Activated CD4-positive, alpha-beta T cell treated with anti-CD3 and anti-CD28 coated beads for 36 hours (primary cell): ENCODE measurements at places on chromosomes 16 and 17. TPM values are rescaled to one million over a fixed set of nuclear protein-coding genes. Genes with fewer than 3 reads are reported as not detected.

KRT25 gene
- total RNA-seq, result not detected

CA7 gene
- total RNA-seq, result 0.16 TPM

GRCh38 chr16:4790261-4790660 is 2.1 kb upstream of the SEPTIN12 start:
- peaks cover 2% of the 10 kb centered on the region for H3K27me3 ChIP-seq
- DNase-seq, result no peak
- no peaks in the 10 kb centered on the region for H3K36me3 ChIP-seq
- no peak overlapping the region for H3K4me3 ChIP-seq
- no peaks in the 10 kb centered on the region for H3K4me1 ChIP-seq
- H3K27ac ChIP-seq, result no peak overlapping the region

DNA sequence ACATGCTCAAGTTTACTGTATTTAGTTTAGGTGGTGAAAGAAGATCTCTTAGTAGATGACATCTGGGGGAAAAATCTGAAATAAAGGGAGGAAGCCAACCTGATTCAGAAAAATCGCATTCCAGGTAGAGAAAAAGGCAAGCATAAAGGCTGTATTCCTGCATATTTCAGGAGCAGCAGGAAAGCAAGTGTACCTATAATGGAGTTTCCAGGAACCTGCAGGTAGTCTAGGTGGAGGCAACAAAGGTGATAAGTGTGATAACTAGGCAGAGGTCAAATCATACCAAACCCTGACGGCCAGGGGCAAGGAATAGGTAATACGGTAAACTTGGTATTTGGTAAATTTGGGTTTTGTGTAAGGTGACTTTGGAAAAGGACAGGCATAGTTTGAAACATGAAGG is 132.8 kb upstream of the GOT2 start:
- no peak overlapping the region for H3K4me3 ChIP-seq

IL17C gene
- total RNA-seq, result 0.18 TPM

- peak overlapping the region; percentile 94 for H3K27ac ChIP-seq
- DNase-seq, result peak; percentile 87
- H3K4me1 ChIP-seq, result peaks cover 32% of the 10 kb centered on the region
- H3K4me3 ChIP-seq, result peak overlapping the region; percentile 91
- peaks cover 2% of the 10 kb centered on the region for H3K27me3 ChIP-seq
- peaks cover 8% of the 10 kb centered on the region for H3K36me3 ChIP-seq
These were observed 2.0 kb downstream of the TRIM47 start for GRCh38 chr17:75876190-75876937.

TEDC2 gene
- total RNA-seq, result 23.1 TPM

DNA sequence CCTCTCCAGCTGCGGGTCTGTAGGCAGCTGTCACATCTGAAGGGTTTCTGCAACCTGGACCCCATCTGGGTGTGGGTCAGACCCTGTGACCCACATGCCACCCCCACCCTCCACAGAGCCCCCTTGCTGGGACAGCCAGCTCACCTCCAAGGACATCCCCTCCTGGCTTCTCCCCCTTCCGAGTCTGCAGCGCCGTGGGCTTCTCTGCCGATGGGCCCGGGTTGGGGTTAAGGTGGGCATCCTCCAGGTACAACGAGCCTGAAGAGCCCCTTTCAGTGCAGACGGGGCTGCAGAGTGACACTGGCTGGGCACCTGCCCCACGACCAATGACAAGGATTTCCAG is 28.9 kb downstream of the OR1D5 start:
- no peak overlapping the region for H3K4me3 ChIP-seq
- peaks cover 4% of the 10 kb centered on the region for H3K4me1 ChIP-seq

GRCh38 chr17:7550344-7550743 is 1.5 kb downstream of the TNFSF12 start:
- H3K36me3 ChIP-seq, result peaks cover 6% of the 10 kb centered on the region
- H3K27ac ChIP-seq, result no peak overlapping the region
- no peaks in the 10 kb centered on the region for H3K27me3 ChIP-seq
- H3K4me3 ChIP-seq, result peak overlapping the region; percentile 69
- DNase-seq, result no peak

- H3K27me3 ChIP-seq, result peaks cover 6% of the 10 kb centered on the region
- H3K4me1 ChIP-seq, result peaks cover 5% of the 10 kb centered on the region
- no peak overlapping the region for H3K4me3 ChIP-seq
These were observed 13.9 kb downstream of the ITGAM start for GRCh38 chr16:31273676-31274075.

GRCh38 chr17:61219460-61219859 is 180.2 kb upstream of the TBX2 start:
- H3K4me1 ChIP-seq, result peaks cover 45% of the 10 kb centered on the region
- DNase-seq, result no peak

DNA sequence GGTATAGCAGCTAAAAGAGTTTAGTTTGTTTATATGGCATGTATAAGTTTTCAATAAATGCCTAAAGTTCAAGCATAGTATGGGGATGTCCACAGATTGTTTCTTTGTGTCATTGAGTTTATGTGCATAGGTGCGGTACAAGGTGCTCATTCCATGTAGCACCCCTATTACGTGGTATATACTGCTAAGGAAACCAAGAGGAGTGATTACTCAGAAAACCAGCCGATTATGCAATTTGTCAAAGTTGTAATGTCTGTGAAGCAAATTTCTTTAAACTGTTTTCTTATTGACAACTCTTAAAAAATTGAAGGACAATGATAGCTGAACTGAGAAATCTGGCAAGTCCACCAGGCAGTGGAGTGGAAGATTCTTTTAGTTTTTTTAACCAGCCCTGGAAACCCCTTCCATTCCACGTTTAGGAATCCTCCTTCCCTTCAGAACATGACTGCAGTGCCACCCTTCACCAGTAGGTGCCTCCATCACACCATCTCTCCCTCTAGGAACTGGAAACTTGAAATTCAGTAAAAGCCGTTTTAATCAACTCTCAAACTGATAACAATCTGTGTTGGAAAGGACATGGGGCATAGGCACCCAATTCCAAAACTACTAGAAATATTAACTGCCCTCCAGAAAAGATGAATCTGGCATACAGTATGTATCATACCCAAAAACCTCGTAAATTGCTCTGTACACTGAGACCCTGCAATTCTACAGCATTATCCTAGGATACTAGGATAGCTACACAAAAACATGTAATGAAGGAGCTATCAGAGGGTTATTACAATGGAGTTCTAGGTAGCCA is 43.5 kb downstream of the REXO5 start:
- H3K27me3 ChIP-seq, result no peaks in the 10 kb centered on the region
- peaks cover 13% of the 10 kb centered on the region for H3K4me1 ChIP-seq
- no peak overlapping the region for H3K27ac ChIP-seq
- peaks cover 5% of the 10 kb centered on the region for H3K36me3 ChIP-seq
- DNase-seq, result peak; percentile 78

GRCh38 chr16:71555230-71555891 is 21.5 kb downstream of the TAT start:
- DNase-seq, result no peak
- H3K27me3 ChIP-seq, result no peaks in the 10 kb centered on the region
- no peaks in the 10 kb centered on the region for H3K4me1 ChIP-seq
- H3K36me3 ChIP-seq, result no peaks in the 10 kb centered on the region

DNA sequence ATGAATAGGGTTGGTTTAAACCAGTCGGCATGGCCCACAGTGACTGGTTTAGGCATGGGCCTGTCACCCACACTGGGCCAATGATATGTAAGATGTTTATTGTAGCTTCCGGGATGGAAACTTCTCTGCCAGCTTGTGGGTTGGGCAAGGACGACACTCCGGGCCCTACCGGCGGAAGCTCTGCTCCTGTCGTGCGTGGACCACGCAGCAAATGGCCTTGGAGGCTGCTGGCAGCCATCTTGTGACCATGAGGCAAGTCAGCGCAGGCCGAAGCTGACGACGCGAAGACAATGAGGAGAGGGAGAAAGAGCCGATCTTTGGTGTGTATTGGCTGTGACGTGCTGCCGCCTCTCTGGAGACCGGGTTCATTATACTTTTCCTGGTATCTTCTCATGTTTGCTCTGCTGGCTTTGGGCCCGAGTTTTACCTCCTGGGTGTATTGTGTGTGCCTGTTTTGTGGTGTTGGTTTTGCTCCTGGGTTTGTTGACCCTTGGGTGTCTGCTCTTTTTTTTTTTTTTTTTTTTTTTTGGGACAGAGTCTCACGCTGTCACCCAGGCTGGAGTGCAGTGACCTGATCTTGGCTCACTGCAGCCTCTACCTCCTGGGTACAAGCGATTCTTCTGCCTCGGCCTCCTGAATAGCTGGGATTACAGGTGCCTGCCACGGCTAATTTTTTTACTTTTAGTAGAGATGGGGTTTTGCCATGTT is 15.4 kb downstream of the SLC25A10 start:
- peaks cover 16% of the 10 kb centered on the region for H3K27me3 ChIP-seq
- no peak overlapping the region for H3K4me3 ChIP-seq
- no peaks in the 10 kb centered on the region for H3K36me3 ChIP-seq
- H3K27ac ChIP-seq, result no peak overlapping the region

DNA sequence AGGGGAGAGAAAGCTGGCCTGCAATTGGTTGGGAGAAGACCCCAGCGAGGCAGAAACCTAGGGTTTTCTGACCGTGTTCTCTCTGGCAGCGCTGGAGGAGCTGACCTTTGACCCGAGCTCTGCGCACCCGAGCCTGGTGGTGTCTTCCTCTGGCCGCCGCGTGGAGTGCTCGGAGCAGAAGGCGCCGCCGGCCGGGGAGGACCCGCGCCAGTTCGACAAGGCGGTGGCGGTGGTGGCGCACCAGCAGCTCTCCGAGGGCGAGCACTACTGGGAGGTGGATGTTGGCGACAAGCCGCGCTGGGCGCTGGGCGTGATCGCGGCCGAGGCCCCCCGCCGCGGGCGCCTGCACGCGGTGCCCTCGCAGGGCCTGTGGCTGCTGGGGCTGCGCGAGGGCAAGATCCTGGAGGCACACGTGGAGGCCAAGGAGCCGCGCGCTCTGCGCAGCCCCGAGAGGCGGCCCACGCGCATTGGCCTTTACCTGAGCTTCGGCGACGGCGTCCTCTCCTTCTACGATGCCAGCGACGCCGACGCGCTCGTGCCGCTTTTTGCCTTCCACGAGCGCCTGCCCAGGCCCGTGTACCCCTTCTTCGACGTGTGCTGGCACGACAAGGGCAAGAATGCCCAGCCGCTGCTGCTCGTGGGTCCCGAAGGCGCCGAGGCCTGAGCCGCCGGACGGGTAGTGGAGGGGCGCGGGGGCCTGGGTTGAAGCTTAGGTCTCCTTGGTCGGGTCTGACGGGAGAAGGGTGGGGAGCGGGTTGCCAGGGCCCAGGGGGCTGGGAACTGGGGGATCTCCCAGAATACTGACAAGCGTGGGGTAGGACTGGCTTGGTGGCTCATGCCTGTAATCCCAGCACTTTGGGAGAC is 7.4 kb upstream of the PYDC1 start:
- H3K36me3 ChIP-seq, result no peaks in the 10 kb centered on the region
- no peak overlapping the region for H3K27ac ChIP-seq
- DNase-seq, result no peak
- H3K4me1 ChIP-seq, result no peaks in the 10 kb centered on the region

- no peak overlapping the region for H3K4me3 ChIP-seq
- H3K36me3 ChIP-seq, result no peaks in the 10 kb centered on the region
- no peak for DNase-seq
- H3K4me1 ChIP-seq, result peaks cover 77% of the 10 kb centered on the region
- H3K27me3 ChIP-seq, result no peaks in the 10 kb centered on the region
These were observed 188.5 kb downstream of the LGALS9B start for GRCh38 chr17:20278805-20279204.

LLGL2 gene
- total RNA-seq, result 7.1 TPM

LCMT1 gene
- total RNA-seq, result 36.2 TPM

B4GALNT2 gene
- not detected for total RNA-seq

DNA sequence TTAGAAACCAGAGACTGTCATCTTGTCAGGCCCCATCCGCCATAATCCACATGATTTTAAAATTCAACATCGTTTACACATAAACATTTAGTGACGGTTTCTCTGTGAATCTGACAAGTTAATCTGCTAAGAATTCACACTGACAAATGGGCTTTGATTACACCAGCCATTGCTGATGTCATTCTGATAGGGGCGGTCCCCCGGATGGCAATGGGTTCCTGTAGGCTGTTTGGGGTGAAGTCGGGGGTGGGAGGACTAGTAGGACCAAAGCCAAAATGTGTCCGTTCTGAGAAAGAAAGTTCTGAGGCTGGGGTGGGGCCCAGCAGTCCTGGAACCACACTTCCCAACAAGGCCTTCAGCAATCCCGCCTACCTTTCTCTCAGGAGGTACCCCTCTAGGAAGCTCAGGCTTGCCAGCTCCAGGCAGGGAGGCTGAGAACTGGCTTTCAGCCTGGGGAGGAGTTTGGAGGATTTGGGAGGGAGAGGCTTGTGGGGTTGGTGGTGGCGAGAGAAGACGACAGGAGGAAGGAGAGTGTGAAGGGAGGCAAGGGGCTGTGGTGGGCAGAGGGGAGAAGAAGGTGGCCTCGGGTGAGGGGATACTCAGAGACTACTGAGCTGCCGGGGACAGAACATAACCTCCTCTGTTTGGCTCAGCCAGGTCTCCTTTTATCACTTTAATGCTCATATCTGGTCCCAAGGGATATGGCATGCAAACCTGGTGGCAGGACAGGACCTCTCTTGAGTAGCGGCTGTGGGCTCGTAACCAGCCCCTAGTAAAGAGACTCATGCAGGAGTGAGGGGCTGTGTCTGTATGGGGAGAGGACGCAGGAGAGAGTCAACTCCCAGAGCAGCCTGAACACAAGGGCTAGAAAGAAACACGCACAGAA is 8.6 kb downstream of the HIC1 start:
- peaks cover 8% of the 10 kb centered on the region for H3K4me1 ChIP-seq
- DNase-seq, result no peak
- H3K27me3 ChIP-seq, result peaks cover 8% of the 10 kb centered on the region
- H3K36me3 ChIP-seq, result peaks cover 73% of the 10 kb centered on the region
- no peak overlapping the region for H3K4me3 ChIP-seq

GRCh38 chr16:69495821-69496220 is 69.9 kb upstream of the NFAT5 start:
- no peaks in the 10 kb centered on the region for H3K4me1 ChIP-seq
- no peak overlapping the region for H3K27ac ChIP-seq
- no peaks in the 10 kb centered on the region for H3K27me3 ChIP-seq
- DNase-seq, result no peak
- H3K4me3 ChIP-seq, result no peak overlapping the region

CACNA1G gene
- total RNA-seq, result not detected

TSEN54 gene
- total RNA-seq, result 29.2 TPM

GRCh38 chr16:1157639-1158455 is 4.9 kb downstream of the CACNA1H start:
- H3K36me3 ChIP-seq, result no peaks in the 10 kb centered on the region
- H3K27me3 ChIP-seq, result peaks cover 12% of the 10 kb centered on the region
- no peak overlapping the region for H3K4me3 ChIP-seq
- H3K4me1 ChIP-seq, result no peaks in the 10 kb centered on the region
- no peak for DNase-seq
- H3K27ac ChIP-seq, result no peak overlapping the region

ABCA10 gene
- total RNA-seq, result 0.32 TPM
